Effector CD4-positive, alpha-beta T cell (primary cell): ENCODE measurements at places on chromosomes 12 and 14.

GRCh38 chr14:56274556-56274955 lies 156.3 kb downstream of the PELI2 start:
- no peak for DNase-seq

- no peak for DNase-seq
Measured at GRCh38 chr12:40697566-40698259, 5.5 kb downstream of the CNTN1 start.

- DNase-seq, result peak; percentile 60
Measured at GRCh38 chr14:49634547-49635334, at the start of gene DNAAF2. Gene DNAAF2 (minus strand): TSS chr14:49635244. CDS start chr14:49635149, 95 bp downstream.

DNA sequence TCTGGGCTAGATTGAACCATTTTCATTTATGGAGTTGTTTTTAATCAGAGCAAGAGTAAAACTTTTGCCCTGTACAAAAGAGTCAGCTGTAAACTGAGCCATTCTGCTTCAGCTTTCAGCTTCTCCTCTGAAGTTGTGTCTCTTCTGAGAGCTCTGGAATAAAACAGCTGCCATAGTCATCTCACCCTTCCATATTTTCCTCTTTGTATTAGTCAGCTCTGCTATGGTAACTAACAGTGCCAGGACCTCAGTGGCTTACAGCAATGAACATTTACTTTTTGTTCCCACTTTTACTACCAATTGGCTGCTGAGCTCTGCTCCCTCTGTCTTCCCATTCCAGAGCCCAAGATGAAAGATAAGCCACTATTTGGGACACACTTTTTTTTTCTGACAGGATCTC lies 178.5 kb downstream of the DAD1 start:
- DNase-seq, result no peak

DNA sequence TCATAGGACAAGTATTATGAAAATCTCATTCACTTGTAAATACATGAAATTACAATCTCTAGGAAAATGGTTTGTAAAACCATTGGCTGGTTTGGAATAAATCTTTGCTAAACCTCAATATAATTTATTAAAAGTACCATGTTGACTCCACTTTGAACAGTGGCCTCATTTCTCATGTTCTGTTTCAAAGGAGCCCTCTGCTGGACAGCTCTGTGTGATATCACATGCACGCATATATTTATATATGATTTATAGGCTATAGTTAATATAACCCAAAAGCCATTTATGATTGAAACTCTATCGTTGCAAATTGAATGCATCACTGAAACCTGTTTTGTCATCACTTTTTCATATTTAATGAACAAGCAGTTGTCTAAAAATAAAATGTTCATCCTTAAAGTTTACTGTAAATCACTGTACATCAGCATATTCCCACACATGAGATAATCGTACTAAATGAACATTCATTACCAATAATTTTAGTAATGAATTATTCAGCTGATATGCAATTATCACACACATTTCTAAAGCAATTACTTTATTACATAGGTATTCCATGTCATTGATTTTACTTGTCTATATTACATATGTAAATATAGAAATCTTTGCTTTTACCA lies 493.8 kb downstream of the NPAS3 start:
- no peak for DNase-seq

DNA sequence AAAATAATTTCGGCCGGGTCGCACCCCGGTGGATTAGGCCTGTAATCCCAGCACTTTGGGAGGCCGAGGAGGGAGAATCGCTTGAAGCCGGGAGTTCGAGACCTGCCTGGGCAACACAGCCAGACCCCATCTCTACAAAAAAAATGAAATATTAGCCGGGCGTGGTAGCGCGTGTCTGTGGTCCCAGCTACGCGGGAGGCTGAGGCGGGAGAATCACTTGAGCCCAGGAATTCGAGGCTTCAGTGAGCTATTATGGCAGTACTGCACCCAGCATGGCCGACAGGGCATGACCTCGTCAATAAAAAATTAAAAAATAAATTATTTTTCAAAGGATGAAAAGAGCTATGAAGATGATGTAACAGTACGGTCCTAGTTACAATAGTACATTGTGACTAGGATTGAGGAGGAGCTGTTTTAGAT lies 523 bp downstream of the GTF2H3 start:
- no peak for DNase-seq

DNA sequence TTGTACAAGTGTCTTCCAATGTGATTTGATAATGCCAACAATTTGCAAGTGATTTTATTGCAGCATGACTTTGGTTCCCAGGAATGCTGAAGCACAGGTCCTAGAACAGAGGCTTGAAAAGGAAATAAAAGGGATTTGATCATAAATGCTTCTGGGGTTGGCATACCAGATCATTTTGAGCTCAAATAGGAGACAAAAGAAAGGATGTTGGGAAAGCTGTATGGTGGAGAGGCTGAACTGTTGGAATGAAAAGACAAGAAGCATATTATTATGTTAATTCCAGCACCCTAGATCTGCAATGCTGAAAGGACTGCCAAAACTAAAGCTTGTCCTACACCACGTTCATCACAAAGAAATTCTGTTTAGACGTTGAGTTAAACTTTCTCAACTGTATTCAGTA lies 143.1 kb downstream of the BICD1 start:
- DNase-seq, result no peak

- DNase-seq, result no peak
Measured at GRCh38 chr14:55758796-55759195, 178.8 kb downstream of the KTN1 start.
